ENCODE measurements at places on chromosomes 11 and 22.
A peak's percentile ranks its signal among the peaks of the same experiment; 100 is the strongest.

- no peak for DNase-seq
Measured at GRCh38 chr11:77909277-77909676, 85.2 kb downstream of the INTS4 start.

DNA sequence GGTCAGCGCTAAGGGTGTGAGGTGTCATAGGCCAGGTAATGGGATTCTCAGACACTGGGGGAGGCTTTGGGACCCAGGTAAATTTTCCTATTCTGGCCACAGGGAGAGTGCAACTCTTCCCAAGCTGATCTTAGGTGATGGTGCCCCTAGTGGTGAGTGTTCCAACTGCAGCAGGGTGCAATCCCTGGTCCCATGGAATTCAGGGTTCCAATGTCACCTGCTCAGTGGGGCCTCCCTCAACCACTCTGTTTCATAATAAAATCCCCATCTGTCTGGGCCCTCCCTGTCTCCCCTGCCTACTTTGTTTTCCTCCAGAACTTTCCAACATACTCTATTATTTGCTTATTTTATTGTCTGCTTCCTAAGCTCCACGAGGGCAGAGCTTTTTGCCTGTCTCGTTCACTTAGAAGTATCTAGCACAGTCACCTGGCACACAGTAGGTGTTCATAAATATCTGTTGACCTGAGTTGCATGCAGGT lies 2.9 kb upstream of the SGSM1 start:
- DNase-seq = peak; percentile 79

DNA sequence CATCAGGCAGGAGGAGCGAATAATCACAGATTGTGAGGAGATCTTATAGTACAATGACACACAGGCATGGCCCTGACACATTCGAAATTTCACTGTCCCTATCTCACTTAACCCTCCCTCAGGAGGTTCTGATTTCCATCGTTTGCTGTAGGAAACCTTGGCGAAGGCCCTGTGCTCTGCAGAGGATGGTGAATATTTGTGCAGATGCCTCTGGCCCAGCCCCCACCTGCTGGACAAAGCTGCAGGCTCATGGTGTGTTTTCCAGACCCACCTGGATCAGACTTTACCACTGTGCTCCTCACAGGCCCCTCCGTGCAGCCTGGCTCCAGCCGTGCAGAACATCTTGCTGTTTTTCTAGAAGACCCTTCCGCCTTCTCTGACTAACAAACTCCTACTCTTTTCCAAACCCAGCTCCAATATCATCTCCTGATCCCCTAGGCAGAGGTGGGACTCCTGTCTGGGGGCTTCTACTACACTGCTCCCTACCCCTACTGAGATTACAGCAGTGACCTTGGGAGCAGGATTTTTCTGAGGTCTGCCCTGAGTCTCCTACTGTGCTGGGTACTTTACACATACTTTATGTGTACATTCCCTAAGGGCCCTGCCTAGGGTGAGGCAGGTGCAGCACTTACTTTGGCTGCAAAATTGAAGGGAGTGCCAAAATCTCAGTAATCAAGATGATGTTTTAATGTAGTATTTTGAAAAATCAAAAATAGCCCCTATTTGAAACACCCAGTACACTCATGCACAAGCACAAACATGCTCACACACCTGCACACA lies 412.7 kb downstream of the SOX6 start:
- no peak for DNase-seq

- no peak for DNase-seq
Measured at GRCh38 chr11:78438298-78438975, 20.8 kb upstream of the GAB2 start.

DNA sequence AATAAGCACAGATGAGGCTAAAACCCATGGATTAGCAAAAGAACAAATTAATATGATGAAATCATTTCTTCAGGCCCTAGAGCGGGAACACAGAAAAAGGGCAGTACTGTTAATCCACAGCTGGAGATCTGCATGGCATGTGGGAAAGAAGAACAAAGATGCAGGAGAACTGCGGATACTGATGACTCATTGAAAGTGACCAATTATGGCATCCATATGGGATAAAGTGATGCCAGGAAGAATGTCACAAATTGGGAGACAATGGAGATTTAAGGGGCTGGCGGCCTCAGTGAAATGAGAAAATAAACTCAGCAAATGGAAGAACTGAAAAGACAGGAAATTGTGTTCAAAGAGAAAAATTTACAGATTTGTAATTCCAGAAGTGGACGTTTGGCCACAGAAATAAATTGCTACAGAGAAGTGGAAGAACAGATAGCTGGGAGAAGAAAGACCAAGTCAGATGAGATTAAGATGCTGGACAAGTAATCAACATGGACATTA lies 39.4 kb downstream of the SIK3 start:
- no peak for DNase-seq

GRCh38 chr11:65317025-65317786 lies 2.5 kb downstream of the CDC42EP2 start:
- peak; percentile 68 for DNase-seq

DNA sequence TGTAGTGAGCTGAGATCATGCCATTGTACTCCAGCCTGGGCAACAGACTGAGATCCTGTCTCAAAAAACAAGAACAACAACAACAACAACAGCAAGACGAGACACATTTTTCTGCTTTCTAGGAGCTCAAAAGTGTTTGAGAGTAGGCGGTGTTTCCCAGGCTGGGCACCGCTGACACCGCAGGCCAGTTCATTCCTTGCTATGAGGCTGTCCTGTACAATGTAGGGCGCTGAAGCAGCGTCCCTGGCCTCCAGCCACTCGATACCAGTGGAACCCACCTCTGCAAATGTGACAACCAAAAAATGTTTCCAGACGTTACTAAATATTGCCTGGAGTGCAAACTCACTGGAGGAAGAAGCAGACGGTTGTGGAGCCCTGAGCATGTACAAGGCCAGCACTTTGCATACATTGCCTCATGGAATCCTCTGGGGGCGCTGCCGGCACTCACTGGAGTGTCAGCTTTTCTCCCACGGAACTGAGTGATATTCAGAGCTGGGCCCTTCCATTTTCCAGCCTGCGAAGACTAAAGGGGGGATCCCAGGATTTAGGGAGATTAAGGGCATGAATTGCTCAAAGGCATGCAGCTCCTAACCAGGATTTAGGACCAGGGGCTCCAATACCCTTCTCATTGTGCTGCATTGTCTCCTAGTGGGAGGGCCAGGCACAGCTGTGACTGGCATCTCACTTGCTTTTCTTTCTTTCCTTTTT lies 5.8 kb upstream of the MIEF1 start:
- peak; percentile 84 for DNase-seq

- no peak for DNase-seq
Measured at GRCh38 chr11:77377734-77378133, 76.2 kb upstream of the GDPD4 start.

DNA sequence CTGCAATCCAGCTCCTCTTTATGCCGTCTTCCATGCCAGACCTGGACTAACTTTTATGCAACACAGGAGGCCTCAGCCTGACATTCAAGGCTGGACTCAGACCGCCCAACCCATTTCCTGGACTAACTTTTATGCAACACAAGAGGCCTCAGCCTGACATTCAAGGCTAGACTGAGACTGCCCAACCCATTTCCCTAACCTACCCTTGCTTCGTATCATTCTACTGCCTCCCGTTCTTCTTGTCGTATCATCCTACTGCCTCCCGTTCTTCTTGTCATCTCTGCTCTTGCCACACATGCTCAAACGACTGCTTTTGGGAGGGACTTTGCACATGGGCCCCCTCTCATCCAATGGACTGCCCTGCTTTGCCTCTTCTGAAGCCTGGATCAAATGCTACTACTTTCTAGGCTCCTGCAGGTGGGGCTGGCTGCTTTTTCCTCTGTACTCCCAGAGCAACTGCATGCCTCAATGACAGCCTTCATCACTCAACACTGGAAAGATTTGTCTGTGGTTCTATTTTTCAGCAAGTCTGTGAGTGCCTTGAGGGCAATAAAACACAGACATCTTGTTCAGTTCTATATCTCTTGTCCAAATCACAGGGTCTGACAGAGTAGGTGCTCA lies 7.8 kb downstream of the TBC1D10A start:
- no peak for DNase-seq

DNA sequence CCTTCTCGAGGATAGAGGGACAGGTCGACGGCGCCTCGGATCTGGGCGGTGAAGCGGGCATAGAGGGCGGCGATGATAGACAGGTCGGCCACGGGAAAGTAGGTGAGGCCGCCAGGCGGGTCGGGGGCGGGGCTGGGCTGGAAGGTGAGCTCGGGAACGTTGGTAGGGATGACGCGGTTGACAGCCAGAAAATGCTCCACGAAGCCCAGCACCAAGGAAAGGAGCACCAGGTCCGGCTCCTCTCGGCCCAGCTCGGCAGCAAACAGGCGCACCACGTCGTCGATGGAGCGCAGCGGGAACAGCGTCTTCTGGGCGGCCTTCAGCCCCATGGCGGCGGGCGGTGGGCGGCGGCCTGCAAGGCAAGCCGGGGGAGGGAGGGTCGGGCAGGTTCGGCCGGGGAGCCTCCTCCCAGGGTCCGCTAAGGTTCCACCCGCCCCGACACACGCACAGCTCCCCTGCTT lies 540 bp downstream of the MEN1 start:
- peak; percentile 70 for DNase-seq

GRCh38 chr22:19174106-19175025 lies 4.2 kb downstream of the SLC25A1 start:
- DNase-seq = no peak

- no peak for DNase-seq
Measured at GRCh38 chr11:16800382-16800781, 61.9 kb downstream of the C11orf58 start.

- DNase-seq = peak; percentile 96
Measured at GRCh38 chr22:36856121-36856791, 4.5 kb upstream of the NCF4 start.

DNA sequence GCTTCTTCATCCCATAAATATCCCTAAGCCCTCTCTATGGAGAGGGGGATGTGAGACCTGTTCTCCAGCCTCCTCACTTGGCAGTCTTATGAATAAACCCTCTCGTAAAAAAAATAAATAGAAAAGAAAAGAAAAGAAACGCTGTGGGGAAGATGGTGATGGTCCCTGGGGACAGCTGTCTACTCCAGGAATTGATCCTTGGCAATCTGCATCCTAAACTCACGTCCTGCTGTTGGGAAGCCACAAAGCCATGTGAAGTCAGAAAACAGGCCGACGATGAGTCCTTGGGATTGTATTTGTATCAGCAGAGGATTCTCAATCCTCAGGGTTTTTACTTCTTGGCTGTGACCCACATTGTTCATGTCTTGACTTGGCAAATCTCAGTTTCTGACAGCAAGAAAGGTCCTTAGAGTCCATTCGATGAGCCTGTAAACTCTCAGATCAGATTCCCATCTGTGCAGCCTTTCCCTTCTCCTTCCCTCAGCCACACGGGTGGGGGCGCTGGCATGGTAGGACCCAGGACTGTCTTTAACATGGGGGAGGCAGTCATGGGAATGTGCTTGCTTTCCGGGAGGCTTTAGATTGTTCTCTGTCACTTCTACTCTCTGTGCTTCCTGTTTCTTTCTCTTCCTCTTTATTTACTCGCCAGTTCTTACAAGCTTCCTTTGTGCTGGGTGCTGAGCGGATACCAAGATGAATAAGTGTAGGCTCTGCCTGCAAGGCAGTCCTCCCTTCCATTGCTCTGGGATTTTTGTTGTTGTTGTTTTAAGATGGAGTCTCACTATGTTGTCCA lies 24.9 kb downstream of the TCP11L1 start:
- no peak for DNase-seq

- no peak for DNase-seq
Measured at GRCh38 chr11:115848611-115849010, 344.4 kb upstream of the CADM1 start.

DNA sequence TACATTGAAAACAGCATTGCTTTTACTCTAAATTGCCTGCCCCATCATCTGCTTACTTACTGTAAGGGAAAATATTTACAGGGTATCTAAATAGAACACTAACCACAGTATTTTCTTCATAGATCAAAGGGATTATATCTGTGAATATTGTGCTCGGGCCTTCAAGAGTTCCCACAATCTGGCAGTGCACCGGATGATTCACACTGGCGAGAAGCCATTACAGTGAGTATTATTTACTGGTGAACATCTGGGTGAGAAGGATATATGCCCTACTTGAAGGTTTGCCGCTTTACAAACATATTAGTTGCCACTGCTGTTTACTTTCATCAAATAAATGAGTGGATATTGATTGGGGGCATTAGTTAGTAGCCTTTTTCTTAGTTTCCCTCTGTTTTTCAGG lies 5.9 kb upstream of the CNTF start:
- DNase-seq = no peak

GRCh38 chr22:36368359-36368983 lies 19.3 kb downstream of the MYH9 start:
- DNase-seq = peak; percentile 85

DNA sequence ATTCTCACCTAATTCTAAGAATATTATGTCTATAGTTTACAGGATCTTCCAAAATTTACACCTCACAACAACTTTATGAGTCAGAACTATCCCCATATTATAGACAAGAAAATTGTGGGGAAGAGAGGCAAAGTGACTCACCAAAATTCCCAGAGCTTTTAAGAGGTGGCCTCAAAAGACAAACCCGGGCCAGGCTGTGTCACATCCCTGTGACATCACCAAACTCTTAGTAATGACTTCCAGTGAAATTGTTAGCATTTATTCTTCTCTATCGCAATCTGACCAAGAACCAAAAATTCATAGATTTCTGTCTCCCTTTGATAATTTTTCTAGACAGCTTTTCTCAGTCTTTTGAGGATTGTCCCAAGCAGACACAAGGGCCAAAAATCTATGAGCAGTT lies 134.3 kb downstream of the SNX19 start:
- DNase-seq = peak; percentile 19

DNA sequence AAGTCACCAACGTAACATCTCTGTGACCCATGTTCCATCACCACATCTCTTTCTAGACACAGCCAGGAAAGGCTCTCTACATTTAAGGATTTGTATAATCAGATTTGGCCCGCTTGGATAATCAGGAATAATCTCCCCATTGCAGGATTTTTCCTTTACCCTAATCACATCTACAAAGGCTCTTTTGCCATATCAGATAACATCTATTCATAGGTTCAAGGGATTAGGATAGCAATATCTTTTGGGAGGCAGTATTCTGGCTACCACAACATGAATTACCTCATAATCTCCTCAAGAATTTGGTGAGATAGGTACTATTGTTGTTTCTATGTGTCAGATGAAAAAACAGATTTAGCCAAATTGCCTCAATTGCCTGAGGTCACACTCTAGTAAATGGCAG lies 142.8 kb upstream of the UBASH3B start:
- no peak for DNase-seq

GRCh38 chr11:130945896-130946295 lies 29.6 kb upstream of the SNX19 start:
- no peak for DNase-seq

DNA sequence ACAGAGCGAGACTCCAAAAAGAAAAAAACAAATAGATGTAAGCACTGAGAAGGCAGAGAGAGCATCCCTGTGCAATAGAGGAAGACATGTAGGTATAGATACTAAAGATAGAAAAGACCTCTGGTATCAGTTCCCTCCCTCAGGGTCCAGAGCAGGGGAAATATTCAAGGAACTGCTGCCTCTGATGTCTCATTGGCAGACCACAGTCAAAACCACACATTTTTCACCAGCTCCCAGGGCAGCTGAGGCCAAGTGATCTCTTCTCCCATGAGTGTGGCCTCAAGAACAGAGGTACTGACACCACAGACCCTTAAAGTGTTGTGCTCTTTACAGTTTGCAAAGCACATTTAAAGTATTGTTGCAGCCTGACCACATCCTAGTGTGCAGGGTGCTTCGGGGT lies 288.5 kb downstream of the NTM start:
- DNase-seq = no peak
